Ecto neural progenitor cell (in vitro differentiated cells): ENCODE measurements at places on chromosomes 2 and 18.

GRCh38 chr2:40564184-40564583 lies 112.3 kb upstream of the SLC8A1 start:
- no peak for DNase-seq

DNA sequence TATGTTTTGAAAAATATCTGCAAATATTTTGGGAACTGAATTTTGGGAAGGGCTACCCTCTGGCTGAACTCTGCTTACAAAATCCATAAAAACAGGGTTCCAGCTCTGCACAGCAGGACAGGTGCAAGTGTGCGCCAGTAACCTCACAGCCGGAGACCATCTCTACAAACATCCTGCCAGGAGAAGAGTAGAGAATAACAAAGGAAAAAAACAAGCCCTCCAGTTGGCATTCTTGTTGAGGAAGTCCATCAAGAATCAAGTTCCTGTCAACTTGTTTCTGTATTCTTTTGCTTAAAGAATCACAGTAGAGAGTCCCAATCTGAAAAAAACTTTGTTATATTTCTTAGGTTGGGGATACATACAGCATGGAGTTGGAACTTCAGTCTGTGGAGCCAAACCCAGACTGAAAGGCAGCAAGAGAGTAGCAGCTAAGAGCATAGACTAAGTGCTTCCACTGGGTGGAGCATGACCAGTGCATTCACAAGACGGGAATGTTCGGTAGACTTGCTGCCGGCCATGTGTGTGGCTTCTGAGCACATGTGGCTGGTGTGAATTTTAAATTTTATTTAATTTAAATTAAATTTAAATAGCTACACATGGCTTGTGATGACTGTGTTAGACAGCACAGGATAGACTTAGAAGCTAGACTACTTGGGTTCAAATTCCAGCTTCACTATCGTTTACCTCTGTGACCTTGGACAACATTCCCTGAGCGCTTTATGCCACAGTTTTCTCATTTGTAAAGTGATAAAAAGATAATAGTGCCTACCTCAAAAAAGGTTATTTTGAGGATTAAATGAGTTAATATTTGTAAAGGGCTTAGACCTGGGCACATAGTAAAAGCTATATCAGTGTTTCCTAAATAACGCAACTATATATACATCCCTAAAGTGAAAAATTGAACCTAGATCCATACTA lies 41.9 kb downstream of the SPTBN1 start:
- DNase-seq = no peak

DNA sequence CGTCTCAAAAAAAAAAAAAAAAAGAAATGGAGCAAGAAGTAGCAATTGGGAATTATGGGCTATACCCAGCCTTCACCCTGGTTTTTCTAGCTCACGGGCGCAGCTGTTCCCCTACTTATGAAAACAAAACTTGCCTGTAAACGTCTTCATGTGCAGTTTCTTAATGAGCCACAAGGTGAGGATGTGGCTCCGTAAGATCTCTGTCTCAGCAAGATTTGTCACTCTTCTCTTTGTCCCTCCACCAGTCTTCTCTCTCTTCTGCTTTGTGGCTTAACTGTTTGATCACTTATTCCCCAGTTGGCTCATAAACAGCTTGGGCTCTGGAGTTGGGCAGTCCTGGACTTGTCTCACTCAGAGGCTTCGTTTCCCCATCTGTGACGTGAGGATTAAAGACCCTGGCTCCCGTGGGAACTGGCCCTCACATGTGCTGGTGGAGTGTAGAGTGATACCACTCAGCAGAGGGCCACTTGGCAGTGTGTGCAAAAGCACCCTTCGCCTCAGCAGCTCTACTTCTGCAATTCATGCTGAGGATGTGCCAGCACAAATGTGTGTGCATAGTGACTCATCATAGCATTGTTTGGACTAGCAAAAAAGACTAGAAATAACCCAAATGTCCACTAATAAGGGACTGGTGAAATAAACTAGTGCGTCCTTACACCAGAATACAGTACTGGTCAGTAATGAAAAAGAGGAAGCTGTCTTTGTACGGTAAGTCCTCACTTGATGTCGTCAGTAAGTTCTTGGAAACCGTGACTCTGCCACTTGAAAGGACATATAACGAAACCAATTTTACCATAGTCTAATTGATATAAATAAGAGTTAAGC lies 8.7 kb downstream of the CEP68 start:
- no peak for DNase-seq

GRCh38 chr18:67425672-67426071 lies 90.8 kb downstream of the DSEL start:
- DNase-seq = no peak

DNA sequence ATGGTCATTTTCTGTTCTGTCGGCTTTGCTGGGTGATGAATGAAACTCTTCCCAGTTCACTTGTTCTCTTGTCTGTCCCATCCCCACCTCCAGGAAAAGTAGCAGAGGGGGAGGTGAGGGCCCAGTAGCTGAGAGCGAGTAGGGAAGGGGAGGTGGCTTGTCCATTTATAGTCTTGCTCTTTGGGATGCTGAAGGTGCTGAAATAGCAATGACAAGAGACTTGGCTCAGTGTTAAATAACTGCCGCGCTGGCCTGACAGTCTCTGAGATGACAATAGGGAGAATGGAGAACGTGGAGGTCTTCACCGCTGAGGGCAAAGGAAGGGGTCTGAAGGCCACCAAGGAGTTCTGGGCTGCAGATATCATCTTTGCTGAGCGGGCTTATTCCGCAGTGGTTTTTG lies at the start of gene SMYD1:
Gene SMYD1, plus strand, starts transcription at position 228 of the 400 bp plus-strand sequence. Its CDS starts 40 bp downstream, at position 268.
- no peak for DNase-seq

DNA sequence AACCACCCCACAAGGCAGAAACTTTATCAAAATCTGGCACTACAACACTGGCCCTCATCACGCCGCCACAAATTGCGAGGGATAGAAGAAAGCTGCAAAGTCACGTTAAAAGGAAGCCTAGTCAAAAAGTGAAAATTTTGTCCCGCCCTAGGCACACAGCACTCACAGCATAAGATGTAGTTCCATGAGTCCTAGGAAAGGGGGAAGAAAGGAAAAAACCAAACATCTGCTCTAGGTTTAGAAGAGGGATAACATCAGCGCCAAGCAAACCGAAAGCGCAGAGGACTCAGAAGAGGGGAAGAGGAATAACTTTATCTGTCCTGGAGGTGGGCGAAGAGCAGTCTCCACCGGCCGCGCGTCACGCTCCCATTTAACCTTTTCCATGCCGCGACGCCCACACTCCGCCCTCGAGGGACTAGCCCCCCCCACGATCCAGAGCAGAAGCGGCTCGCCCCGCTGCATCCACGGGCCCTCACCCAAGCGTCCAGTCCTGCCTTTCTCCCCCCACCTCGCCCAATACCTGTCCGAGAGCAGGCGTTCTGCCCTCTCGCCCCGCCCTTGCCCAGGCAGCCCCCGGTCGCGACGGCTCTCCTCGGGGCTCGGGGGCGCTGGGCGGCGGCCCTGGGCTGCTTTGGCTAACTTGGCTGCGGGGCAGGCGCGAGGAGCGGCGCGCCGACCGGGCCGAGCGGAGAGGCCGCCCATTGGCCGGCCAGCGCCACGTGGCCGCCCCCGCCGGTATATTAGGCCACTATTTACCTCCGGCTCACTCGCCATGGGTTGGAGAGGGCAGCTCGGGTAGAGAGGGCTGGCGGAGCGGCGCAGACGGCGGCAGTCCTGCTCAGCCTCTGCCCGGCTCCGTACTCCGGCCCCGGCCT lies at the start of gene HOXD1:
Gene HOXD1, plus strand, starts transcription at position 770 of the 875 bp plus-strand sequence. CDS start 134 bp downstream, outside the sequence.
- peak; percentile 61 for DNase-seq
